ENCODE measurements at places on chromosomes 5 and 9.

GRCh38 chr9:26744191-26744965 is 148.2 kb downstream of the CAAP1 start:
- peak; percentile 33 for DNase-seq

GRCh38 chr9:21906881-21907280 is 87.3 kb downstream of the CDKN2A start:
- DNase-seq = no peak

GRCh38 chr9:91785447-91785842 is 164.6 kb downstream of the ROR2 start:
- DNase-seq = no peak

DNA sequence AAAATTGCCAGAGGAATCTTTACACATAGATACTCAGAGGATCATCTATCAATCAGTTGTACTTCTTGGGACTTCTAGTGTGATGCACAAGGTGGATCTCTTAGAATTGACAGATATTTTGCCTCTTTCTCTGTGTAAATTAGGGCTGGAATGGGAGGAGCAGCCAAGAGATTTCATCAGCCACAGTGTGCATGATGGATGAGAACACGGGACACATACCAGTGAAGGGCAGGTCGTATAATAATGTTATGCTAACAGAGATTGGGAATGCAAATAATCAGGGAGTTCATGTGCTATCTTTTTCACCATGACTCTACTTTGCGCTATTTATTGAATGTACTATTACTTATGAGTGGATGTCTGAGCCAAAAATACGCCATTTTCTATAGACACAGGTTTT is 43.3 kb upstream of the ISOC1 start:
- no peak for DNase-seq

DNA sequence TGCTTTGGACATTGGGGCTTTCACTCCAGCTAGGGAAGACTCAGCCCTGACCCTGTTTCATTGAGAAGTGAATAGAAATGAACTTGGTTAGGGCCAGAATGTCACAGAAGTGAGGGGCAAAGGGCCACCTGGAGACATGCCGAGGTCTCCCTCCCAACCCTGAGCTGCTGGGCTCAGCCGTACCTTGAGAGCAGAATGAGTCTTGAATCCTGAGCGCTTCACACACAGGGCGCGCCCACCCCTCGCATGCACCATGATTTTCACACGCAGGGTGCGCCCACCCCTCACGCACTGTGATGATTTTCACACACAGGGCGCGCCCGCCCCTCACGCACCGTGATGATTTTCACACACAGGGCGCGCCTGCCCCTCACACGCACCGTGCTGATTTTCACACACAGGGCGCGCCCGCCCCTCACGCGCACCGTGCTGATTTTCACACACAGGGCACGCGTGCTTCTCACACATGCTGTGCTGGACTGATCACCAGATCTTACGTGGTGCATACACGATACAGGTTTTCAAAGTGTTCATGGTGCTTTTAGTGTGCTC is 99.0 kb downstream of the EHMT1 start:
- DNase-seq = no peak

DNA sequence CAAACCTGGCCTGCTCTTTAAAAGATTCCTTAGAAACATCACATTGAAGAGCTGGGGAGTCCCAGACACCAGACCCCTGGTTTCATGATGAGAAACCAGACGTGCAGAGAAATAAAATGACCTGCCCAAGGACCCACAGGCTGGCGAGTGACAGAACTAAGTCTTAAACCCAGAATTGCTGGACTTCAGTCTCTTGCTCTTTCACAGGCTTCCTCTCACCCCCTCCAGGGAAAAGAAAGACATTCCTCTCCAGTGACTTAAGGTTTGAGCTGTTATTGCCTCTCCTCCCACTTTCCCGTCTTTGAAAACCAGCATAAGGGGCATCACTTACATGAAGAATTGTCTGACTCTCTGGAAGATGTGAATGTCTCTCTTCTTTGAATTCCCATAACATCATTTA is 535.2 kb downstream of the IRX1 start:
- DNase-seq = no peak

DNA sequence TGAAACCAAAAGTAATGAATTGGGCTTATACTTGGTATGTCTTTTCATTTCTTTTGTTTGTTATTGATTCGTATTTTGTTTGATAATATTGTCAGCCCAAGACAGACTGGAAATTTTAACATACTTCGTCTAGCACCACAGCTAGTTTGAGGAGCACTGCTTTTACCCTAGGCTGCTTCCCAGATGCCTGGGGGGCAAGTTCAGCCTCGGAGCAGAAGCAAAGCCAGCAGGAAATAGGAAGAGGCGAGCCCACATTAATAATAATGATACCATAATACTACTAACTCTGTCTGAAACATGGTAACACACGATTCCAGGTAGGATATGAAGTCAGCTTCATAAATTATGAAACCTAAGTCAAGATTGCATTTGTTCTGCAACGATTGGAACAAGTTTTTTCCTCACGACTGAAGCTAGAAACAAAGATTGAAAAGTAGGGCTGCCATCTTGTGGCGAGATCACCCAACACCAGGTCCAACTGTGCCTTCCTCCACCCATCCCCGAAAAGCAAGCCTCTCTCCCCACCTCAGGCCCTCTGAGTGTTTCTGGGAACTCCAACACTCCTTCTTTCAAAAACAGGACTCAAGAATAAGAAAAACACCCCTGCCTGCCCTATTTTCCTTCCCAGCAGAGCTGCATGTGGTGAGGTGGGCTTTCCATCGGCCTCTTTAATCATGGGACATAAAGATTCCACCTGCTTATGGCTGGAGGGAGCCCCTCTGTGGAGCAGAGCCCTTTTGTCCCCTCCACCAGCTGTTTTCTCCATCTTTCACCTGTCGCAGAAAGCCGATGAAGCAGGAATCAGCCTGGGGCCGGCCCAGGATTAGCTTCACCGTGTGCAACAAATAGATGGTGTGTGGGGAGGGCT is 236.4 kb downstream of the CAAP1 start:
- no peak for DNase-seq

DNA sequence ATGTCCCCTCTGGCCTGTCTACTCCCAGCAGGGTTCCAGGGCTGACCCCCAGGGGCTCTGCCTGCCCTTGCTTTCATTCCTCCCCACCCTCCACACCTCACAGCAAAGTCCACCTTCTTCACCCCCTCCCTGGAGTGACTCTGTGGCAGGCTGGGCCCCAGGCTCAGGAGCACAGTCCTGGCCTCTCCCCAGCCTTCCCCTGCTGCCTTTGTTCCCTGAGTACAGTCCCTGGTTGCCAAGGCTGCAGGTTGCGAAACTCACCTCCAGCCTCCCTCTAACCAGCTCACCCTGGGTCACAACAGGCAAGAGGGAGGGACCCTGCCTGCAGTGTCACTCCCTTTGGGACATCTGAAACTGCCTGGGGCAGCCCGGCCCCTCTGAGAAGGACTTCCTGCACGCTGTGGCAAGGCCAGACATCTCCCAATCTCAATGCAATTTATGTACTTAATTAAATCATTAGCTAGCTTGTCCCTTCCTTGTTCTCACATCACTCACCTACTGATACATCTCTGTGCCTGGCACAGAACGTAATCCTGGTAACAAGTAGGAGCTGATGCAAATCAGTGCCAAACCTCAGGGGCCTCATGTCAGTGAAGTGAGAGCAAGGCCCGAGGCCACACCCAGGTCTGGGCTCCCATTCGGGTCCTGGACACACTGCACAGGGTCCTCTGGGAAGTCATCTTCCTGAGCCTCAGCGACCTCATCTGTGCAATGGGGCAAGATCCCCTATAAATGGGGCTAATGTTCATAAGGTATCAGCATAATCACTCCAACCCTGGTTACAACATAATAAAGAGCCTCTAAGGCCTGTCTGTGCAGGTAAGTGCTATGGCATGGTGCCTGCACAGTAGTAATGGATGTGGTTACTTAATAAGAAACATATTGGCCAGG is 27.3 kb upstream of the TRIM14 start:
- no peak for DNase-seq

DNA sequence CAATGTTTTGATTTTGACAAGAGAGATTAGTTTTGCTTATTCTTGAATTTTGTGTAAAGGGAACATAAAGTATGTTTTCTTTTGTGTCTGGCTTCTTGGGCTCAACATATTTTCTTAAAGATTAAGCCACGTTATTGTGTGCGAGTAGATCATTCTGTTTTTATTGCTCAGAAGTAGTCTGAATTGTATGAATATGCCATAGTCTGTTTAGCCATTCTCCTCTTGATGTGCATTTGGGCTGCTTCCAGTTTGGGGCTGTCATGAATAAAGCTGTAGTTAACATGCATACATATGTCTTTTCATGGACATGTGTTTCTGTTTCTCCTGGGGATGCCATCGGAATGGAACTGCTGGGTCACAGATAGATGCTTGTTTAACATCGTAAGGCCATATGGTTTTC is 198.9 kb downstream of the FANCC start:
- no peak for DNase-seq

GRCh38 chr9:133854765-133855164 is 116.6 kb upstream of the SARDH start:
- DNase-seq = peak; percentile 62

DNA sequence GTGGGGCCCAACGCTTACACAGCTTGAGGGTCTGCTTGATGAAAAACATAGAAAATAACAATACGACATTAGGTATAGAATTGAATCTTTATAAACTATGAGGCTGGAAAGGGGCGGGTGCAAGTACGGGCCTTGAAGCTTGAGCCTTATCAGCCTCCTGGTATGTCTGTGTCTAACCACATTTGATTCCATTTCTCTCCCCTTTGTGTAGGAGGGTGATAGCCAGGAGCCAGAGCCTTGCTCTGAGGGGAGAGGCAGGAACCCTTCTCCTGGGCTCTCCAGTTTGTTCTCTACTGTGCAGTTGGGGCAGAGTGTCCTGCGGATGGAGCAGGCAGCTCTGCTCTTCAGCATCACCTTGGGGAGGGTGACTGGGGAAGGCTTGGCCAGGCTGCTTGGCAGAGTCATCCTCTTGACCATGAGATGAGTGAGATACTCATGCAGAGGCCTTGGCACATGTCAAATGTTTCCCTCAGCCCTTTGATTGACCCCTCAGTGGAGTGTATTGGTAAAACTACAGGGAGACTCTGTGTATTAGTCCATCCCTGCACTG is 153.5 kb downstream of the SEMA6A start:
- DNase-seq = no peak

GRCh38 chr5:172456076-172456722 is 1.9 kb upstream of the SH3PXD2B start:
- DNase-seq = no peak

GRCh38 chr5:83744821-83745220 is 24.2 kb upstream of the HAPLN1 start:
- DNase-seq = no peak

GRCh38 chr9:115373710-115374045 is 255.7 kb upstream of the TNC start:
- no peak for DNase-seq

DNA sequence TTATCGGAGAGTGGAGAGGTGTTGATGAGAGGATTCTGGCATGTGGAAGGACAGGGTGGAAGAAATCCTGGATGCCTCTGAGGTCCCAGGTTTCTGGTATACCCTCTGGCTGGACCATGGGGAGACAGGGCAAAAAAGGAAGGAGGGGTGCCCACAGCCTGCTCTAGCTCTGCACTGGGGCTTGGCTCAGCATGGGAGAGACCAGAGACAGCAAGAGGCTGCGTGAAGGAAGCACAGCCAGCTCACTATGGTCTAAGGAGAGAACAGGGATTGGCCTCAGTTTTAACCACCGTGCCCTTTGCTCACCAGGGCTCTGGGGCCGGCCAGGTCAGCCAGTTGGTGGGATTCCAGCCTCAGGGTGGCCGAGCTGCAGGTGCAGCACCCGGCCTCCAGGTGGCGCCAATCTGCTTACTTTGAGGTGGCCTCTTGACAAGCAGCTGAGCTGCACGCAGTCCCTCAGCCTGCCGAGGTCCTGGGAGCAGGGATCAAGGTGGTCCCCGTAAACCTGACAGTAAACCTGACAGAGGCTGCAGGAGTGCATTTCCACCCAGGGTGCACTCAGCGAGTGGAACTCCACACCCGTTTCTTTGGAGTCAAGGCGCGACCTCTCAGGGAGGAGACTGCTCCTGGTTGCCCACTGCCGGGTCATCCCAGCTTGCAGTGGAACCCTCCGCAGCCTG is 25.0 kb upstream of the SPTLC1 start:
- peak; percentile 59 for DNase-seq

- DNase-seq = no peak
Observed at GRCh38 chr9:101209670-101210069, 175.1 kb downstream of the BAAT start.

GRCh38 chr5:104186100-104186499 is 623.5 kb upstream of the NUDT12 start:
- peak; percentile 2 for DNase-seq

DNA sequence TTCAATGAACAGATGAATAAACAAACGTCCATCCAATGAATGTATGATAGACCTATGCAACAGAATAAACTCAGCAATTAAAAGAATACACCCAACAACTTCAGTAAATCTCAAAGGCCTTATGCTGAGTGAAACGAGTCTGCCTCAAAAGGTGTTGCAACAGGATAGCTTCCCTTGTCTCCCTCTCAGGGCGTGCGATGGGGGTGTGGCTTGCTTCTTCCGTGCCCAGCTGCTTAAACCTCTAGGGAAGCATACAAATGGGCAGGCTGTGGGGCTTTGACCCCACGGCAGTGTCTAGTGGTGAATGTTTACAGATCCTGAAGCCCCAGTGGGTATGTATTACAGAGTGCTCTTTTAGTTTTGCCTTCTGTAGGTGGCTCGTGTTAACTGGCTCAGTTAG is 87.0 kb upstream of the CCL21 start:
- DNase-seq = no peak

DNA sequence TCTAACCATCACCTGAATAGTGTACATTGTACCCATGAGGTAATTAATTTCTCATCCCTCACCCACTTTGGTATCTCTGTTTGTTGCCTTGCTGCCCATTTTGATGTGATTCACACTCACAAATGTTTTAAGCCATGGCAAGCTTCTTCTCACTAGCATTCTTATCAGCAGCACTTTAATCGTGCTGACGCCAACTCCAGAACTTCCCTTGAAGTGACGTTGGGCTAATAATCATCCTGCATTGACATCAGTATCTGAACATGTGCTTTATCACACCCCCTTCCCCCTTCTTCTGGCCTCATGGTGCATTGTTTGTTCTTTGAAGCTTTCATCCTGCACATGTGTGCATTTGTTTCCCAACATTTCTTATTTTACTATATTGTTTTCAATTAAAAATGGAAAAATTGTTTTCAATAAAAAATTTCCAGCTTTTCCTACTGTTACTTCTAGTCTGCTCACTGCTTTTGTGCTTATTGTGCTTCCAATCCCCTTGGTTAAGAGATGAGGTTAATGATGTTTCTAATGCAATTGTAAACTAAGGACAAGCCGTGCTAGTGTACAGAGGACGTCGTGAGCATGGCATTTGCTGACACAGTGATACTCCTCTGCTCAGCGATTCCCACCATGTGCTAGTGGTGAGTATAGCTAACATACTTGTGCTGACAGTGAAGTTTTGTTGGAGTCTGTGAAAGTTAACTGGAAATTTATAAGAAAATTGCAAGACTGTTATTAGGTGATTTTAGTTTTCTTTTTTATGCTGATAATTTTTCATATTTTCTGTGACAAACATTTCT is 238.5 kb downstream of the KDM4C start:
- no peak for DNase-seq
